Activated naive CD4-positive, alpha-beta T cell treated with Interleukin-2 at 50 U/mL for 16 hours (primary cell): ENCODE measurements at places on chromosomes 7 and 10.

- DNase-seq, result no peak
Observed at GRCh38 chr7:34952822-34953221, 84.5 kb downstream of the DPY19L1 start.

DNA sequence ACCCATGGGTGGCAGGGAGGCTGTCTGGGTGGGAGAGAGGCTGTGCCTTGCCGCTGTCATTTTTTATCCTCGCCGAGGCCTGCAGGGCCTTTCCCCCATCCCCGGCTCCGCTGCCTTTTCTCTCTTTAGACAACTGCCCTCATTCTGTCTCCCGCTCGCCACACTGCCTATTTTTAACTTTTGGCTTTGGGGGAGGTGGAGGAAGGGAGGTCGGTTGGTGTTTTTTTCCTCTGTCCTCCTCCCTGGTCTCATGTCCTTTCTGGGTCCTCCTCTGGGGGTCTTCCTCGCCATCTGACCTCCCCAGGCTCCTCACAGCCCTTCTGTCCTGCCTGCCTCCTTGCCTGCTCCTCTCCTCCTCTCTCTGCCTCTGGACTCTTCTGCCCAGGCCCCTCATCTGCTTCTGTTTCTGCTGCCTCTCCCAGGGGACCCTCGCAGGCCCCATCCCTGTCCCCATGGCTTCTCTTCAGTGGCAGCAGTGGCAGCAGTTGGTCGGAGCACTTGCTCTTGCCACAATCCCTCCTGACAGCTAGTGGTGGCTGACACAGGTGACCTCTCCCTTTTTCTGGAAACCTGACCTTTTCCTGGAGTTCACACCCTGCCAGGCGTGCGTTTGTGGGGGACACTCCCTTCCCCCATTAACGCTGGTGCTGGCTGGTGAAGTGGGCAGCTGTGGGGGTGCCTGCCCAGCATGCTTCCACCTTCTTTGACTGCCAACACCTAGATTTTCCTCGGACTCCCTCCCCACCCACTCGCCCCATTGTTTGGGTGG lies 19.5 kb upstream of the PCBD1 start:
- no peak for DNase-seq

GRCh38 chr10:16792675-16793074 lies 24.5 kb downstream of the RSU1 start:
- no peak for DNase-seq

GRCh38 chr7:34011696-34012095 lies 106.4 kb downstream of the BMPER start:
- DNase-seq, result no peak

DNA sequence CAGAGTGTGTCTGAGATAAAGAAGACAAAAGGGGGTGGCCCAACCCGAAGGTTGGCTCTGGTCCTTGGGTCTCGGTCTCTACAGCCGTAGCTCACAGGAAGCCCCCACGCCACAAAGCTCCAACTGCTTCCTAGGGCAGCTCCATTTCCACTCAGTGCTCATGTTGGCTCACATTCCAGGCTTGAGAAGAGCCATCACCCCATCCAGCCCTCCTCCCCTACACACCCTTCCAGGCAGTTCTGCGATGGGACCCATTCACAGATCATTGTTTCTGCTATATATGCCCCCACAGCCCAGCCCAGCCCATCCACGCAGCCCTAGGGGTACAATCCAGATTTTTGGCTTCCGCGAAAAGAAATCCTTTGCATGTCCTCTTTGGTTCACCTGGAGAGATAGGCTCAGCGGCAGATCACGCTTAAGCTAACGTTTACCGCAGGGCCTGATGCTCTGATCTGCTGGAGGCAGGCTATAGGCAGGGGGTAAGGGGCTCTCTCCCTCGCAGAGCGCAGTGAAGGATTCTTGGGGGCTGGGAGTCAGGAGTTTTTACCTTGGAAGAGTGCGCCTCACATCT lies 6.2 kb upstream of the HOXA11 start:
- DNase-seq, result no peak

- no peak for DNase-seq
Observed at GRCh38 chr10:17003651-17004286, 125.8 kb downstream of the CUBN start.

- DNase-seq, result no peak
Observed at GRCh38 chr7:98539865-98540264, 77.2 kb upstream of the NPTX2 start.

DNA sequence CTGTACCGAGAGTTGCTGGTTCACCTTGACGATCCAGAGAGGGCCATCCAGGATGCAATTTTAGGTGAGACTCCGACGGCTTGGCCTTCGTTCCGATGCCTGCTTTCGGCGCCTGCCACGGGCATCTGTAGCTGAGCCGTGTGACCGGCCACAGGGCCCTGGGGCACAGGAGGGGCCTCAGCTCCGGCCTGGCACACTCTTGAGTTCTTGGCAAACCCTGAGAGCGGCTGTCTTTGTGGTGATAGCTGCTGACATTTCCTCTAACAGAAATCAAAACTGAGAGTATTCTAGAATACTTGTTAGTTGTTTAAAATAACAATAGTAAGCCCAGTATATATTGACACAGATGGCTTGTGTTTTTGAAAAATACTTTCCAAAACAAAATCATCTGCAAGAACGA lies 52.2 kb upstream of the SUN1 start:
- DNase-seq, result no peak

- DNase-seq, result peak; percentile 7
Observed at GRCh38 chr10:125868372-125868975, 12.6 kb downstream of the DHX32 start.

- no peak for DNase-seq
Observed at GRCh38 chr7:33854801-33855350, 50.5 kb upstream of the BMPER start.

DNA sequence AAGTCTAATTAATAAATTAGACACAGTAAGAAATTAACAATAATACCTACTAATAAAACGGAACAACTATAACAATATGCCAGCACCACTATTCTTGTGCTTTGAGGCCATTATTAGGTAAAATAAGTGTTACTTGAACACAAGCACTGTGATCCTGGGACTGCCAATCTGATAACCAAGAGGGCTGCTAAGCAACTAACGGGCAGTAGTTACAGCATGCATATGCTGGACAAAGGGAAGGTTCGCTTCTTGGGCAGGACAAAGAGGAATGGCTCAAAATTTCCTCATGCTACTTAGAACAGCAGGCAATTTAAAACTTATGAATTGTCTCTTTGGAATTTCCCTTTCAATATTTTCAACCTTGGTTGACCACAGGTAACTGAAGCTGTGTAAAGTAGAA lies 718.6 kb downstream of the SORCS3 start:
- DNase-seq, result no peak

GRCh38 chr7:8152489-8153192 lies 109.3 kb downstream of the ICA1 start:
- DNase-seq, result no peak

DNA sequence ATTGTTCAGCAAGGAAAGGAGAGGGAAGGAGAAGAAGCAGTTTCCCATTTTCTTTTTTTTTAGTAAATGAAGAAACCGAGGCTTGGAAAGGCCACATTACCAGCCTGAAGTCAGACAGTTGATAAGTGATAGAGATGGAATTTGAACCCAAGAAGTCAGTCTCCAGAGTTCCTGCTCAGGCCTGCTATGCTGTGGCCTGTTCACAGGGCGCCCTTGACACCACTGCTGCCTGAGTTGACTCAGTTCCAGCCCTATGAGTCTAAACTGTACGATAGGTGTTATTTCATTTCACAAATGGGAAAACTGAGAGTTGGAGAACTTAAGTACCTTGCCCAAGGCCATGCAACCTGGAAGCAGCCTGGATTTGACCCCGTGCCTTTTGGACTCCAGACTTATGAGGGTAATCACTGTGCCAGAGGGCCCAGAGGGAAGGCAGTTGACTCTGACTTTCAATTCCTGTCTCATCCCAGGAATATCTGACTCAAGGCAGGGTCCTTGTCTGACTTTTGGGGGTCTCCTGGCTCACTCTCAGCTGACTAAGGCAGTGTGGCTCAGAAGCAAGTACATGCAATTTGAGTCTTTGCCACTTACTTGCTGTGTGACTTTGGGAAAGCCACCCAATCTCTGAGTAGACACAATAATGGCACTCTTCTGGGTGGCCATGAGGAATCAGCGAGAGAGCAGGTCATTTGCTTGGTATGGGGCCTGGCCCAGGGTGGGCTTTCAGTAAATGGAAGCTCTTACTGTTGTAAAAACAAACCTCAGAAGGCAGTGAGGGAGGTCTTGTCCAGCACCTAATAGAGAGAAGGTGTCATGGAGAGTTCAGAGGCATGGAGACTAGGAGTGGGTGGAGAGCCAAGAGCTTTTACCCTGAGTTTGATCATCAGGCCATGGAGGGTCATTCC lies 17.9 kb upstream of the RBM20 start:
- no peak for DNase-seq

GRCh38 chr10:111988646-111989045 lies 194.9 kb downstream of the GPAM start:
- no peak for DNase-seq
